ENCODE measurements at places on chromosomes 2 and 18.

- DNase-seq = no peak
Measured at GRCh38 chr2:205370726-205371125, 311.6 kb upstream of the NRP2 start.

- DNase-seq = no peak
Measured at GRCh38 chr2:8611246-8611645, 70.6 kb upstream of the ID2 start.

DNA sequence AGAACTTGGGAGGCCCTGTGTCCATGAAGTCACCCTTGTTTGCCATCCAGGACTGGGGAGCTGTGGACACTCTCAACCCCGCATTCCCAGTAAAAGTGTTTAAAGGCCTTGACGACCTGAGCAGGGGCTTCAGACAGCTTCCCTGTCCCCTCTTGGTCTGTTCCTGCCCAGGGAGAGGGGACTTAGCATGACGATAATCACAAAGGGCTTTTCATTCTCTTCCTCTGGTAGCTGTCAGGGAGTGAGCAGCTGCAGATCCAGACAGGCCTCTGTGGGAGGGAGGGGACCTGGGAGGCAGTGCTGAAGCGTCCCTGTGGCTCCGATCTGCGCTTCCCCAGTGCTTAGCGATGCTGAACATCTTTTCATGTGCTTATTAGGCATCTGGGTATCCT, 77.8 kb upstream of the HS6ST1 start:
- DNase-seq = no peak

DNA sequence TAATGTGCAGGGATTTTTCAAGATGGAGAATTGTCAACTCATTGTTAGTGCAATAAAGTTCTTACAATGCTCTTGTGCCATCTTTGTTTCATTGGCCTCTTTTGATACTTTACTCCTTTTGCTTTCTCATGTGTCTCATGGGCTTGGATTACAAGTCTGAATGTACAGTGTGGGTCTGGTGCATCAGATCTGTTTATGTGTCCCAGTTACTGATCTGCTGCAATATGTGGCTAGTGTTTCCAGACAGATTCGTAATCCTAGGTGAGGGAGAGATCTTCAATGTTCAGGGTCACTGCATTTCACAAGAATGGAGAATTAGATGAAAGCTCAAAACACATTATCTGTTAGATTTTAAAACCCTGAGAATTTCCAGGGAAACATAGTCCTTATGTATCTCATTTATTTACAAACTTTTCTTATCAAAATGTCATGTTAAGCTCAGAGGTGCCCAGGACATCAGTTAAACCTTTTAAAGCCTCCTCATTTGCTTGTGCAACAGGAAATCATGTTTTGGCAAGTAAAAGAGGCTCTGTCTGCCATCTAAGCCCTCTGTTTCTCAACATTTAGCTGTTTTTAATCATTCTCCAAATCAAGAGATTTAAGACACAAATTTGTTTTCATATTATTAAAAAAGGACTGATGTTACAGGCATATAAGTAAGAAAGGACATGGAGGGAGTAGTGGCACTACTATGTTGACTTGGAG, 108.1 kb downstream of the NUP35 start:
- no peak for DNase-seq

DNA sequence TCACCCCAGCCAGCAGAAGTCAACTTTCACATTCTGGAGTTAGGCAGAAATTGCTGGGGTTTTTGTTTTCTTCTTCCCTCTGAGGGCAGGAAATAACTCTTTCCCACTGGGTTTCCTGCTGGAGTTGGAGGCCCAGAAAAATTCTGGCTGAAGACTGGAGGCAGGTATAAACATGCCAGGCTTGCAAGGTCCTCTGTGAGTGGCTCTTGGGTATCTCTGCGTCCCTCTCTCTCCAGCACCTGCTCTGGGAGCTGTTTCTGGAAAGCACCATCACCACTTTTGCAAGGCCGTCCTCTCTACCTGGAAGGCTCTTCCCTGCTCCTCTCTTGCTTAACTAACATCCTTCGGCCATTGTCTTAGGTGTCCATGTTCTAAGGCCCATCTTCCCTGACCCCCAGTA, 91.0 kb downstream of the MCFD2 start:
- DNase-seq = no peak
